ENCODE measurements at places on chromosomes 11 and 22. TPM values are rescaled to one million over a fixed set of nuclear protein-coding genes. Genes with fewer than 3 reads are reported as not detected.

OVCH2 gene
- not detected for polyA plus RNA-seq

KDELR3 gene
- not detected for polyA plus RNA-seq

MMP7 gene
- not detected for polyA plus RNA-seq

CD3D gene
- polyA plus RNA-seq = 19.8 TPM

MFNG gene
- 361 TPM for polyA plus RNA-seq

APLNR gene
- 0.28 TPM for polyA plus RNA-seq

CHADL gene
- polyA plus RNA-seq = 0.90 TPM

TRIM68 gene
- polyA plus RNA-seq = 15.5 TPM

- no peak for DNase-seq
These were observed 138.1 kb upstream of the ANO3 start for GRCh38 chr11:26193694-26194365.

- no peak for DNase-seq
These were observed 84.6 kb upstream of the LRRC55 start for GRCh38 chr11:57097149-57097548.

- no peak for DNase-seq
These were observed 19.5 kb downstream of the LHFPL7 start for GRCh38 chr22:24926849-24927579.

- DNase-seq = no peak
These were observed 1070.1 kb downstream of the BRD1 start for GRCh38 chr22:48757581-48757980.

DNA sequence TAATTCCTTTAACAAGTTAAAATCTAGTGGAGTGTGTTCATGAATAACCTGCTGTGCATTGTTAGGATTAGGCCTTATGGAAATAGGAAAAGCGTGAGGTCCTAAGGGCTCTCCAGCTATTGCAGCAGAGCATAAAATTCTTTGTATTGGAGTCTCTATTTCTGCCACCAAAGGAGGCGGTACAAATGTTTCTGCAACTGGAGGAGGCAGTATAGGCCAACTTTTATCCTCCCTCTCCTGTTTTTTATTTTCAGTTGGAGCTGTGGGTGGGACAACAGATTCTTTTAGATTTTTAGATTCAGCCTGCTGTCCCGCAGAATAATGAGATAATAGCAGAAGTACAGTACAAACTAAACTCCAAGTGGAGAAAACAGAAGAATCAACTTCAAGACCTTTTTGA, 26.2 kb downstream of the OR10A6 start:
- DNase-seq = no peak

DNA sequence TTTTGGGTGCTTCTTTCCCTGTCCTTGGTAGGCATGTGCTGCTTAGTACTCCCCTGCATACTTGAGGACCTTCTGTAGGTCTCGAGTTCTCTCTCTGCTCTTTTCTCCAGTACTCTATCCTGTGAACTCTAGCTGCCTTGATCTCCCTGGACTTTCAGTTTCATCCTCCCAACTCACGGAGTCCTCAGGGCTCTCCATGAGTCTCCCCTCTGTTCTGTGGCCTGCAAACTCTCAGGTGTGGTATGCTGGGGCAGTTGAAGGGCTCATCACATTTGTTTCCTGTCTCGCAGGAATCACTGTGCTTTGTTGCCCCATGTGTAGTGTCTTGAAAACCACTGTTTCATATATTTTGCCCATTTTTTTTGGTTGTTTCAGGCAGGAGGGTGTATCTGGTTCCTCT, 3.3 kb upstream of the PACS1 start:
- DNase-seq = no peak

- DNase-seq = no peak
These were observed 786.7 kb downstream of the TBC1D22A start for GRCh38 chr22:47548953-47549740.

GRCh38 chr11:2625183-2625582, 74.6 kb downstream of the KCNQ1OT1 start:
- DNase-seq = no peak

DNA sequence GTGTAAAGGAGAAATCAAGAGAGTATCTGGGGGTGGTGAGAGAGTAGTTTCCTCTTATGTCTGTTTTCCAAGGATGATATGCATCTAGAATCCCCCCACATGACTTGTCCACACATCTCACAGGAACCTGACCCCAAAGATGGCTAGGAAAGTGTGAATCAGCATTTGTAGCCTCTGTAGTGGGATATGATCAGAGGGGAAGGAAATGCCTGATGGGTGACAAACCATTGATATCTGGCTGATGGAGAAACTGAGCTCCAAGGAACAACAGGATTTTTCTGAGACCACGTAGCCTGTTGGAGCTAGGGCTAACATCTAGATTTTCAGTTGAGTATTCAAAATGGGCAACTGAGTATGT, 369.4 kb downstream of the DDX10 start:
- no peak for DNase-seq

- no peak for DNase-seq
These were observed 3.3 kb upstream of the KCNJ11 start for GRCh38 chr11:17391493-17392355.

- no peak for DNase-seq
These were observed 9.7 kb upstream of the ANKK1 start for GRCh38 chr11:113377681-113378412.

DNA sequence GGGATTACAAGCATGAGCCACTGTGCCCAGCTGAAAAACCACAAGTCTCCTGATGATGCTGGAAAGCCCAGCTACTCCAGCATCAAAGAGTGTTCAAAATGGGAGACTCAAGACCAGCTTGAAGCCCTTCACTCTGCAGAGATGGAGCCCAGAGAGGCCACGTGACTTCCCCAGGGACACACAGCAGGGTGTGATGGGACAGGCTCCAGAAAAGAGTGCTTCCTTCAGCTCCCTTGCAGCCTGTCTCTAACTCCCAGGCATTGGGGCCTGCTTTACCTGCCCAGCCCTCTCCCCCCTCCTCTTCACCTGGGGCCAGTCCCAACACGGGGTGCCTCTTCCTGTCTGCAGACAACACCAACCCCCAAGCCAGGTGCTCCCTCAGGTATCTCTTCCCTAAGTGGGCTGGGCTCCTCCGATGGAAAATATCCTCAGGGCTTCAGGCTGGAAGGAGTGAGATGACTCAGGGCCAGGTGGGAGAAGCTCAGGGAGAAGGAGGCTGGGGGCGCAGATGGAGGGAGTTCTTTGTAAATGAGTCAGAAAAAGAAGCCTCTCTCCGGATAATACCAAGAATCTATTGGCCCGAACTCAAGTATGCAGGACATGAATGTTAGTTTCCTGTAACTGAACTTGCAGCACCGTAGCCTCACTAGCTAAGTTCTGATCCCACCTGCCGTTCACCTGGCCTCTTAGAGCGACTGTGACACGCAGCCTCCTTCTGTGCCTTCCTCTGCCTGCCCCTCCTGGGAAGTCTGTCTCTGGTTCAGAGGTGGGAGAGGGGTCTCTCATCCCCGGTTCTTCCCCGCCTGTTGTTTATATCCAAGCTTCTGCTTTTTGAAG, 326.6 kb downstream of the MN1 start:
- no peak for DNase-seq

GRCh38 chr11:43223026-43223425, 88.8 kb upstream of the API5 start:
- DNase-seq = no peak

DNA sequence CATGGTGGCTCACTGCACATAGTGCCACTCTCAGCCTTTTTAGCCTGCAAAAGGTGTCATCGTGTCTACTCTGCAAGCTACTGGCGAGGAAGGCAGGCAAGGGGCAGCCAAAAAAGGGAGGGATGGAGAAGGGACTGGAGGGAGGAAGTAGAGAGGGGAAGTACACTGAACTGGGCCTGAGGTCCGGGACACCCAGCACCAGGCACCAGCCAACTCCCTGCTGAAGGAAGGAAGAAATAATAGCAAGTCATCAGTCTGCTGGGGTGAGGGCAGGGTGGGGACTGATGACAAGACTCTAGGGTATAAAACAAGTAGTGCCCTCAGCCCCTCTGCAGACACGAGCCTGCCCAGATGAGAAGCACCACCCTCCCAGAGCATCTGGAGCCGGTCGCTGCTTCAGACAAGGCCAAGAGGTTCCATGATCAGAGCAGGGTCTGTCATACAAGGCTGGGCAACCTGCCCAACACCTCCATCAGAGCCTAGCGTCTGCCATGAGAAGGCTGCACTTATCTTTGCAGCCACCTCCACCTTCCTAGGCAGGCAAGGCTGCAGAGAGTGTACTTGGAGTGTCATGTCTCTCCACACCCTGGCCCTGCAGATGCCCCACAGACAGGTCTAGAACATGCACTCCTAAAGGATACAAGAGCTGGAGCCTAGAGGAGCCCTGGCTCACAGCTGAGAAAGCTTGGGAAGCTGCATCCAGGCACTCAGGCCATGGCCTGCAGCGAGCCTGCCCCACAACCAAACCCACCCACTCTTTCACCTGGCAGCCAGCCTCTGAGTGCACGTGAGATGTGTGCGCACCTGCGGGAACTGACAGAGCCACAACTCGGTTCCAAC, 9.0 kb upstream of the COMT start:
- DNase-seq = no peak

GRCh38 chr11:47714554-47715081, 551 bp downstream of the AGBL2 start:
- DNase-seq = no peak

- no peak for DNase-seq
These were observed 99.6 kb upstream of the SPON1 start for GRCh38 chr11:13862845-13863392.

- DNase-seq = no peak
These were observed 7.0 kb downstream of the PDXP start for GRCh38 chr22:37665487-37665886.

All from immature natural killer cell (primary cell).